ENCODE measurements at places on chromosomes 6 and 20. TPM values are rescaled to one million over a fixed set of nuclear protein-coding genes. Genes with fewer than 3 reads are reported as not detected.
A peak's percentile ranks its signal among the peaks of the same experiment; 100 is the strongest.

MAFB gene
- total RNA-seq, result not detected

BMP2 gene
- total RNA-seq, result not detected

TCP1 gene
- total RNA-seq, result 496 TPM

- no peak overlapping the region for H3K4me3 ChIP-seq
- DNase-seq, result peak; percentile 20
- peak overlapping the region; percentile 98 for H3K27ac ChIP-seq
- peaks cover 44% of the 10 kb centered on the region for H3K4me1 ChIP-seq
Measured at GRCh38 chr6:149235130-149235561, 82.4 kb upstream of the TAB2 start.

DNA sequence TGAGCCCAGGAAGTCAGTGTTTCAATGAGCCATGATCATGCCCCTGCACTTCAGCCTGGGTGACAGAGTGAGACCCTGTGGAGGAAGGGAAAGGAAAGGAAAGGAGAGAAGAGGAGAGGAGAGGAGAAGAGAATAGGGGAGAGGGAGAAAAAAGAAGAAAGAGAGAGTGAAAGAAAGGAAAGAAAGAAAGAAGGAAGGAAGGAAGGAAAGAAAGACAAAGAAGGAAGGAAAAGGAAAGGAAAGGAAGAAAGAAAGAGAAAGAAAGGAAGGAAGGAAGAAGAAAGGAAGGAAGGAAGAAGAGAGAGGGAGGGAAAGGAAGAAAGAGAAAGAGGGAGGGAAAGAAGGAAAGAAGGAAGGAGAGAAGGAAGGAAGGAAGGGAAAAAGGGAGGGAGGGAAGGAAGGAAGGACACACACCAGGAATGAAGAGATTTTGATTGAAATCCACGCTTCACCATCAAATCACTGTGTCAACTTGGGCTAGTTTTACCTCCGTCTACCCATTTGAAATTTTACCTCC, 14.3 kb downstream of the WFDC8 start:
- H3K4me3 ChIP-seq, result no peak overlapping the region
- H3K27me3 ChIP-seq, result peaks cover 11% of the 10 kb centered on the region
- no peaks in the 10 kb centered on the region for H3K36me3 ChIP-seq
- no peak overlapping the region for H3K27ac ChIP-seq
- no peaks in the 10 kb centered on the region for H3K4me1 ChIP-seq

- no peak for DNase-seq
- H3K27me3 ChIP-seq, result no peaks in the 10 kb centered on the region
- no peak overlapping the region for H3K4me3 ChIP-seq
- H3K4me1 ChIP-seq, result no peaks in the 10 kb centered on the region
- H3K36me3 ChIP-seq, result no peaks in the 10 kb centered on the region
Measured at GRCh38 chr6:93317592-93317991, 101.8 kb downstream of the EPHA7 start.

- H3K4me1 ChIP-seq, result peaks cover 2% of the 10 kb centered on the region
- no peak for DNase-seq
- no peak overlapping the region for H3K27ac ChIP-seq
- no peak overlapping the region for H3K4me3 ChIP-seq
- H3K27me3 ChIP-seq, result no peaks in the 10 kb centered on the region
Measured at GRCh38 chr6:21972516-21972915, 324.3 kb downstream of the PRL start.

DNA sequence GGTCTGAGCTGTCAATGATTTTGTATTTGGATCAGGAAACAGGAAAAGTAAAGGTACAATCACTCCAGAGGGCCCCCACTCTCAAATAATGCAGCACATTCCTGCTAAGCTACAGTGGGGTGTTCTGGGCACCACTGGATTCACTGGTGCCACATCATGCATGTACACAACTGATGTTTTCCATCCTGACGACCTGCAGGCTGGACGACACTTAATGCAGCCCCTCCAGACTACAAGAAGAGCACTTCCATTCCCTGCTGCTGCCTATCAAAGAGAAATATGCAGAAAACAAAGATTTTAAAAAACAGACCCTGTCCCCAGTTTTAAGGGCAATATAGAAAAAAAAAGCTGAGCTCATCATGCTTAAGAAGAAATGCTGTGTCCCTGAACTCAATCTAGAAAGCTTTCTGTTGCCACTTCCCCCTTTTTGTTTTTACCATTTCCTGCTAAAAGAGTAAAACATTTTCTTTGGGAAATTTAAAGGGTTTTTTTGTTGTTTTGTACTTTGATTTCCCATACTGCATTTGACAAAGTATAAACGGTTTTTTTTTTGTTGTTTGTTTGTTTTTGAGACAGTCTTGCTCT, 35.5 kb downstream of the ABHD12 start:
- no peaks in the 10 kb centered on the region for H3K27me3 ChIP-seq
- no peaks in the 10 kb centered on the region for H3K36me3 ChIP-seq
- DNase-seq, result no peak

DNA sequence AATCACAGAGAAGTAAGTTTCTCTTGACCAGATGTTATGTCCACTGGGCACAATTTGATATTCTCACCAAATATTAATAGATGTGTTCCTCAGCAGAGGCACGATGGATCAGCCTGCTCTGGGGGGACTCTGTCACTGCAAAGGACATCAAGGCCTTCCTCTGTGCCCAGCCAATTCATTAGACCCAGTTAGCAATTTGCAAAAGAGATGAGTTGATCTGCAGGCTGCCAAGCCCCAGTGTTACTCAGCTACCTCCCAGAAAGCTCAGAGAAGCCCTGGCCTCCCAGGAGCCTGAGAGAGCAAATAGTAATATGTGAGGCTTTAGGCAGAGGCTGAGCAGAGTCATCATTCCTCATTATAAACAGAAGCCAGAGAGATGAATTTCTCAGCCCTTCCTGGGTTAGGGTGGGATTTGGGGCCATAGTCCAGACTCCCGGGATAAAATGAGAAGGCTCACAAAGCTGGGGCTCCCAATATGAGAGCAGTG, 54.2 kb downstream of the ZNF831 start:
- H3K27ac ChIP-seq, result no peak overlapping the region
- H3K36me3 ChIP-seq, result peaks cover 17% of the 10 kb centered on the region
- peaks cover 24% of the 10 kb centered on the region for H3K4me1 ChIP-seq
- H3K4me3 ChIP-seq, result no peak overlapping the region
